ENCODE measurements at places on chromosomes 3 and 15. TPM values are rescaled to one million over a fixed set of nuclear protein-coding genes. Genes with fewer than 3 reads are reported as not detected.

GRCh38 chr3:170809975-170810357 is 60.0 kb downstream of the RPL22L1 start:
- H3K27ac ChIP-seq, result peak overlapping the region; percentile 46
- peaks cover 42% of the 10 kb centered on the region for H3K4me1 ChIP-seq
- H3K4me3 ChIP-seq, result no peak overlapping the region

- H3K27ac ChIP-seq, result no peak overlapping the region
- H3K36me3 ChIP-seq, result peaks cover 15% of the 10 kb centered on the region
- no peaks in the 10 kb centered on the region for H3K27me3 ChIP-seq
- no peak overlapping the region for H3K4me3 ChIP-seq
Measured at GRCh38 chr3:197525706-197526105, 30.1 kb downstream of the BDH1 start.

GRCh38 chr3:130816561-130817445 is 70.2 kb upstream of the PIK3R4 start:
- DNase-seq, result no peak
- no peaks in the 10 kb centered on the region for H3K36me3 ChIP-seq
- peaks cover 9% of the 10 kb centered on the region for H3K4me1 ChIP-seq
- no peak overlapping the region for H3K27ac ChIP-seq

STARD5 gene
- 40.2 TPM for polyA plus RNA-seq

Data from keratinocyte (primary cell).